ENCODE measurements at places on chromosomes 7 and 10.

GRCh38 chr7:1418505-1419309 is 40.6 kb downstream of the MICALL2 start:
- DNase-seq: no peak

DNA sequence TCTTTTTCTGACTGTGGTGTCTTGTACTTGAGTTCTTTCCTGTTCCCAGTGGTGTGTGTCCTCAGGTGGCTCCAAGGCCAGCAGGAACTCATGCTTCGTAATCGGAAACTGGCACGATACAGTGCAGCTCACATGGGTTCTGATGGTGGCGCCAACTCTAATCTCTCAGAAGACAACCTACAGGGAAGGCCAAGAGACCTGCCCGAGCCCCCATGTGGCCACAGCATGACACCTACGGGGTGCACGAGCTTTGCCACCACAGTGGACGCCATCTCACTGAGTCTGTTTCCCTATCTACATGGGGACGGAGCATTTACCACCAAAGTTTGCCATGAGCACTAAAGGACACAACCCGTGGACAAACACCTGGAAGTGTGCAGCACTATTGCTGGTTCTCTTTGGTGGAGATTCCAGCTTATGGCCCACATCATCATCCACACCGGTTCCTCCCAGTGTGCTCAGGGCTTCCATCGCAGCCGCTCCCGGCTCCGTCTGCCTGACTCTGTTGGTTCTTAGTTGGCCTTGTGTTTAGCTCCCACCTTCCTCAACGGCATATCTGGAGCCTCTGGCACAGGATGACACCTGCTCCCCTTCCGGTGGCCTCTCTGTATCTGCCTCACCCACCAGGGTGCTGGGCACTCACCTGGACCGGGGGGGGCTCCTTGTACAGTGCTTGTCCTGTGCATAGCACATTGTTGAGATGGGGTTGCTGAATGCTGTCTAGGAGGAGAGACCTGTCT is 586.6 kb upstream of the MKI67 start:
- no peak for DNase-seq

DNA sequence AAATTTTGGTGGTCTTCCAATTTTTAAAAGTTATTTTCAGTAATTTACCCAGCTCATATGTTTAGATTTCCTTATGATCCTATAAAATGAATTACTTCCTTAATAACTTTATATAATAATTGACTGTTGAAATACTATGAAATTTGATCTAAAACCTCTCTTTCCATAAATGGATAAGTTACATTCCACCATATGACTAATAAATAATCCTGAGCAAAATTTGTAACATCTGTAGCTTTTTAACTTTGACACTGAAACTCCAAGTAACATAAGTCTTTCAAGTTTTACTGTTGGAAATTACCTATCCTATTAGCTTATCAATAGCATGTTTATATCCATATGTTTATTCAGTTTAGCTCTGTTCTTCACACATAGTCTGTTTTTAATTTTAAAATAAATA is 85.3 kb downstream of the HECTD2 start:
- DNase-seq: no peak

- no peak for DNase-seq
Observed at GRCh38 chr10:45592432-45592831, 80.1 kb downstream of the ZFAND4 start.

DNA sequence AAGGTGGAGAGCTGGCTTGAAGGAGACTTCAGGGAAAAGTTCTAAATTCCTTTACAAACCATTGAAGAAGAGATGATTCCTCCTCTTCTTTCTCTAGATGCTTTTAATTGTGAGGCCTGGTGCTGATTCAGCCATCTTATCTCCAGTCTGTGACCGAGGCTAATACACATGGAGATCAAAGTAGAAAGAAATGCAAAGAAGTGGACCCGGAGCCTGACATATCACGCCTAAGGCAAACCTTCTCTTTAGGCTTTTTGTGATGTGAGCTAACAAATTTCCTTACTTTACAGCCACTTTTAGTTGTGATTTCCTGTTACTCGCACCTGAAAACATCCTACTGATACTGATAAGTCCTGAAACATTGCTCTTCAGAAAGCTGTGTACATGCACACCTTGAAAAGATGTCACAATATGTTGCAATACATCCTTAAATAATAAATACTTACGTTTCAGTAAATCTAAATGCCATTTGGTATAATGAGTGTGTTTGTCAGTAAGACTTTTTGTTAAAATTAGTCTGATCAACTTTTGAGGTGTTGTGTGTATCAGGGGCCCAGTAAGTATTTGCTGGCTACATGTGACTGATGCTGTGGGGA is 192.4 kb downstream of the BAMBI start:
- DNase-seq: no peak

GRCh38 chr7:146117576-146117975 is 975 bp downstream of the CNTNAP2 start:
- no peak for DNase-seq

- no peak for DNase-seq
Observed at GRCh38 chr7:41189866-41190265, 513.0 kb downstream of the INHBA start.

DNA sequence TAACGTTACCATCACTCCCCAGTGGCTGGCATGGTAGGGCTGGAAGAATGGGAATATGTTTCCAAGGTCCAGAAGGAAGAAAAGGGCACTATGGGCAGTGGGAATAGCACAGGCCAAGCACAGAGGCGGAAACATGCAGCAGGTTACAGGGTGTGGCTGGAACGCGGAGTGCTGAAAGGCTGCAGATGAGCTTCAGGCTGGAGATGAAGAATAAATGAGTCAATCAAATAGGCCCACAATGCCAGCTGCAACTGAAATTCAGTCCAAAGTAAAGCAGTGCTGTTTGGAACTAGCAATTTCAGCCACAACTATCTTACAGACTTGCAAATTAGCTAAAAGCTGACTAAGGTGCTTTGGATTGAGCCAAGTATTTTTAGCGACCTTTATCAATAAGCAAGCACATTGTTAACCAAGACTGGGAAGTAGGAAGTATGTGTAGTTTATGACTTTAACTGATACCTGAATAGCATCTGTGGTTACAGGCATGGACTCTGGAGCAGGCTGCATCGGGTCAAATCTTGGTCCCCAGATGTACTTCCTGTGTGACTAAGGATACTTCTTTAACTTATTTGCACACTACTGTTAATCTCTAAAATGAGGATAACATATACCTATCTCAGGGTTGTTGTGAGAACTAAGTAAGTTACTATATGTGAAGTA is 77.5 kb upstream of the CTTNBP2 start:
- no peak for DNase-seq

- no peak for DNase-seq
Observed at GRCh38 chr10:6561552-6561951, 18.5 kb downstream of the PRKCQ start.

GRCh38 chr10:43373461-43373860 is 2.0 kb downstream of the FXYD4 start:
- DNase-seq: no peak

GRCh38 chr7:140316165-140316661 is 82.1 kb downstream of the SLC37A3 start:
- DNase-seq: no peak

- no peak for DNase-seq
Observed at GRCh38 chr10:122845783-122846332, at the start of gene CUZD1. CUZD1 (minus strand) TSS chr10:122845857; CDS start chr10:122845843, 14 bp downstream.

- no peak for DNase-seq
Observed at GRCh38 chr10:44386546-44387052, 1.7 kb upstream of the CXCL12 start.

GRCh38 chr10:97532935-97533671 is 34.4 kb downstream of the UBTD1 start:
- peak; percentile 23 for DNase-seq

- no peak for DNase-seq
Observed at GRCh38 chr10:34045571-34046190, 711.2 kb upstream of the NRP1 start.

GRCh38 chr10:74991435-74991834 is 120.0 kb upstream of the SAMD8 start:
- DNase-seq: no peak

GRCh38 chr7:133572843-133573242 is 320.0 kb downstream of the EXOC4 start:
- no peak for DNase-seq

DNA sequence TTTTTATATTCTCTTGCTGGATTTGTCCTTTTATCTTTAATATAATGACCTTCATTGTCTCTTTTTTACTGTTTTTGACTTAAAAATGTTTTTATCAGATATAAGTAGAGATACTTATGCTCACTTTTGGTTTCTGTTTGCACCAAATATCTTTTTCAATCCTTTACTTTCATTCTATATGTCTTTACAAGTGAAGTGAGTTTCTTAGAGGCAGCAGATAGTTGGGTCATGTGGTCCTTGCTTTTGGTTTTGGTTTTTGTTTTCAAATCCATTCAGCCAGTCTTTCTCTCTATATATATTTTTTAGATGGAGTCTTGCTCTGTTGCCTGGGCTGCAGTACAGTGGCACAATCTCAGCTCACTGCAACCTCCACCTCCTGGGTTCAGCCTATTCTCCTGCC is 932.4 kb upstream of the LRRTM3 start:
- no peak for DNase-seq

DNA sequence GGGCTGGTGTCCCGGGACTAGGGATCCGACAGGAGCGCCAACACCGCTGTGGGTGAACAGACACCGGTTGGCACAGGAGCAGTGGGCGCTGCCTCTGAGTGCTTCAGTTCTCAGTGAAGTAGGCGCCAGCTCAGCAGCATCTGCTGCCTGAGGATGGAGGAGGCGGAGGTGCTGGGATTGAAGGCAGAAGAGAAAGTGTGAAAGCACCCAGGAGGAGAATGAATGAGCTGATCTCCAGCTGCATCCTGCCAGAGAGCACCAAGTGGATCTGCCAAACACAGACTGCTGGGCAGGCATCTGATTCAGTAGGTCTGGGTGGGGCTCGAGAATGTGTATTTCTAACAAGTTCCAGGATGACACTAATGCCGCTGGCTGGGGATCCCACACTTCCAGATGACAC is 74.5 kb downstream of the LANCL2 start:
- peak; percentile 22 for DNase-seq

GRCh38 chr7:98156700-98157099 is 50.0 kb downstream of the LMTK2 start:
- DNase-seq: no peak

All from NCI-H1417 (cell line).